Astrocyte of the cerebellum (primary cell): ENCODE measurements at places on chromosomes 5 and 9.
A peak's percentile ranks its signal among the peaks of the same experiment; 100 is the strongest.

DNA sequence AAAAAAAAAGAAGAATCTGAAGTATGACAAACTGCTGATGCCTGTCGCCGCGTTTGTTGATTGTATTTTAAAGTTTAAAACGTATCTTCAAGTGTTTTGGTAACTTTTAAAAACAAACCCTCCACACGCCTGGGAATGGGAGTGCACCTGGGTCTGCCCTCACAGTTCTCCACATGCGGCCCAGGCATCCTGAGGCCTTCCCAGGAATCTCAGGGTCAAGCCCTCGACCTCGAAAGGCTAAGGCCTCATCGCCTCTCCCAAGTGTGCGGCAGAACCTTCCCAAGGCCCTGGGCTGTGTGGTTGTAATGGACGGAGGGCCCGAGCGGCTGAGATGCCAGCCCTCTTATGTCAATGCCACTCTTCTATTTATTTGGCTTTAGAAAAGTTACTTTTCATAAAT lies 94.4 kb downstream of the CAMSAP1 start:
- no peak for DNase-seq

- DNase-seq = no peak
Measured at GRCh38 chr9:127162864-127163365, 40.5 kb upstream of the ANGPTL2 start.

DNA sequence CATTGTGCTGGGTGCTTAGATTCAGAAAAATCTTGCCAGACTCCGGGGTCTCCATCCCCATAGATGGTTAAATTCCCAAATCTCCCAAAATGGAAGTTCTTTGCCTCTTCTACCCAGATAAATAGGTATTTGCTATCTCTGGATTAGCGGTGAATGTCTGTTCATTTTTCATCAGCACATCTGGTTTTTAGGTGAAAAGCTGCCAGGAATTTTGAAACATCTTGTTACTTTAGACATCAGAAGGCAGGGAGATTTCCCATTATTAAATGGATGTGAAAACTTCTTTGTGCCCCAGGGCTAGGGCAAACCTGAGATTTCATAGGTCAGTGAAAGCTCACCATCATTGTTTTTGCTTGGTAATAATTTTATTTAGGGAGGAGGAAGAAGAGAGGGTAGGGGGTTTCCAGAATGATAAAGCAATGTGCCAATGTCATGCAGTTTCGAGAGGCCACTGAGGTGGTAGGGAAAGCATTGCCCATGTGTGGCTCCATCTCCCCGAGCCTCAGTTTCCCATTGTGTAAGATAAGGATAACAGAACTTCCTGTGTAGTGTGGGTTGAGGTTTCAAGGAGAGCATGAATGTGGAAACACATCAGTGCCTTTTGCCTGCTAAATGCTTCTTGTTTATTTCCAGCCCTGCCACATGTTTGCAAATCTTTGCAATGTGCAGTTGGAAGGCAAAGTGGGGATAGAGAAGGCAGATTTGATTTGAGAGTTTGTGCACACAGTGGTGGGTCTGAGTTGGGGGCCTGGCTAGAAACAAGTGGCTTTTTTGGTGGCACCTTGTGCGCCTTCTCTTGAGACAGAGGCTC lies 147.2 kb upstream of the KLF4 start:
- no peak for DNase-seq

DNA sequence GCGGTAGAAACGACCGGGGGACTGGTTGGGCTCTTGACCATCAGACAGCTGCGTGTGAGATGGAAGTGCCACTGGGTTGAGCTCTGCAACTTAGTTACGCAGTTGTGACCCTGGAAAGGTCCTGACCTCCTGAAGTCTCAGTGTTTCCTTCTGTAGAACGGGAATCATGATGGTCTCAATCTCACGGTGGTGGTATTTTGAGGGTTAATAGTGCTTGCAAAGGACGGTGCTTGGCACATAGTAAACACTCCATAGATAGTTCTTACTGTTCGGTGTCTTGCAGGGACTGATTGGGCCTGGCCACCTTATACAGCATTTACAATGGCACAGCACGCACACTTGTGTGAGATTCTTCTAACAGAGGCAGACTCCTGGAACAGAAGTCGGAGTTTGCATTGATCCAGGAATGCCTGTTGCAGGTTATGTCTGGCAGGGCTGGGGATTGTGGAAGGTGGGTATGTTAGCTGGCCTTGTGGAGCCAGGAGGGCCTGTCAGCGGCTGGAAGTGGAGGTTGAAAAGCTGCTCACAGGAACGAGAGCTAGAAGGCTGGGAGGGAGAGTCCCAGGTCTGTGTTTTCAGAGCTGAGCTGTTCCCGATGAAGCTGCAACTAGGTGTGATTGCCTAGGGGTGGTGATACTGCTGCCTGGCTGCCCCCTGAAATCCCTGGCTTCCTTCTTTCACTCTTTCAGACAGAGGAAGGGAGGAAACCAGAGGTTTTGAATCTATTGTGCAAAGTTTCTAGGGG lies 962 bp upstream of the TXN start:
- DNase-seq = no peak

DNA sequence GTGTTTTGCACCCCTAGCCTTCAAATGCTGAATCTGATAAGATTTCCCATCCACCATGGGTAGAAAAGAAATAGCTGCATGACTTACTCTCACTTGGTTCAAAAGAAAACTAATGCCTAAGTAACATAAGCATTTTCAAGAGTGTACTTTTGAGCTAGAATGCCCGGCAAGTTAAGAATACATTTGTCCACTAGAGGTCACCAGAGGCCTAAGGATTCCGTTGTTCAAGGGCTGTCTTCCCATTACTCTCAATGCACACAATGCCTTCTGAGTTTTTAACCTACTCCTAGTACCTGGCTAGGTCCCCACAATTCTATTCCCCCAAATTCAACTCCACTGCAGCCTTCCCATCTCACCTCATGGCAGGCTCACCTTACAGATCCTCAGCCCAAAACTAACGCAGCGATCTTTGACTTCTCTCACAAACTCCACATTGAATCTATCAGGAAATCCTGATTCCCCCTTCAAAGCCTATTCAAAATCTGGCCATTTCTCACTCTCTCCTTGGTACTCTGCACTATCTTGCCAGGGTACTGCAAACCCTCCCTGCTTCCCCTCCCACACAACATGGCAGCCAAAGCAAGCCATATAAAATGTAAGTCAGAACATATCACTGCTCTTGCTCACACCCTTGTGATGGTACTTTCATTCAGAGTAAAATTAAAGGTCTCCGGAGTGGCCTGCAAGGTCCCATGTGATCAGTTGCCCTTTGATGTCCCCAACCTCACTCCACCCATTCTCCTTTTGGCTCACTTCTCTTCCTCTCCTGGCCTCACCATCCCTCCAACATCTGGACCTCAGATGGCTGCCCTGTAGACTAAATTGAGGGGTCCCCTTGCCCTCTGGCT lies 13.4 kb downstream of the OXCT1 start:
- DNase-seq = peak; percentile 73

DNA sequence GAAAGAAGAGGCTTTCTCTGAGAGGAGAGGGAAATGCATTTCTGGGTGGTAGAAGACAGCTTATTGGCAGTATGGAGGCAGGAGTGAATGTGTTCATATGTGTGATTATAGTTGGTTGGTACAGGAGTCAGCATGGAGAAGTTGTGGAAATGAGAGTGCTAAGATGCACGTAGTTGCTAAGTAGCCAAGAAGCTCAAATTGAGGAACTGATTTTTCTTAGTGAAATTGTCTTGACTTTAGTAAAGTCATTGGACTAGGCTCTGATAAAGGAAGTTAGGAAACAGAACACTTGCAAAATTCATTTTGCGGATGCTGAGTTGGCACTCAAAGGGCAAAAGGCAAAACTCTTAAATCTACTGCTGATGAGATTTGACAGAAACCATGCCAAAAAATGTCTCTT lies 158.9 kb upstream of the VCAN start:
- DNase-seq = no peak
